DMS79 treated with DMSO at 0.1 percent for 48 hours (cell line): ENCODE measurements at places on chromosomes 5 and 9.
A peak's percentile ranks its signal among the peaks of the same experiment; 100 is the strongest.

DNA sequence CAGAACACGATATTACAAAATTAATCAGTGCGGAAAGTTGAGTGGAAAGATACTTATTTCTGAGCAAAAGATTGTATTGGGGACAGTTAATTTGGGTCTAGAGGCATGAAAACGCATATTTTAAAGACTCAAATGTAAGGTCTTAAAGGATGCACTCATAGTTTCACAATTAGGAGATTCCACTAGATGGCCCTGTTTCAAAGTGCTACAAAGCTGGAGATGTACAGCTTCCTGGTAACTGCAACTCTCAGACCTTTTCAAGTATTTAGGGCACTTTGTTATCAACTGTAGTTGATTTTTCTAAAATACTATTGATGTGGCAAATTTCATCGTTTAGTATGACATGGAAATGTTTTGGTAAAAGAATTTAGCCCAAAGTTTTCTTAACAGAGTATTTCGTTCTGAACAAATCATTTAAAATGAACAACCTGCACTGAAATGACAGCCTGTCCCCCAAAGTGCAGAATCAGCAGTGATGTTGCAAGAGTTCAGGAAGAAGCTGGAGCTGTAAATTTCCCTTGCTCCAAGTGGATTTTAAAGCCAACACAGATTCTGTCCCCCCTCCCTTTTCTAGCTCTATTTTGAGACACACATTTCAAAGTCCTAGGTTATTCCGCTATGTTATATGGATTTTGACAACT lies 16.2 kb upstream of the NDUFB6 start:
- DNase-seq, result no peak

DNA sequence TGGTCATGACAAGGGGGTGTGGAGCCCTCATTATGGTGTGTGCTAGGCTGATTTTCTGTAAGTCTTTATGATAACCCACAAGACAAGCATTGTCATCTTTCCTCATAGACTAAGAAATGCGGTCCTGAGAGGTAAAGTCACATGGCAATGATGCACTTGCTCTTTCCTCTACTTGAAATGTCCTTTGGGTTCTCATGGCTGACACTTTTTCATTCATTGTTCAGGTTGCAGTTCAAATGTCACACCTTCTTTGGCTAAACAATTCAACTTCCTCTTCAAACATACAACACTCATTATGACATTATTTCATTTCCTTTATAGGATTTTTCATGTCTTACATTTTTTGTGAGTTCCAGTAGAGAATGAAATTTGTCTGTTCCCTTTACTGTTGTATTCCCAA lies 323.6 kb upstream of the PRR16 start:
- no peak for DNase-seq

DNA sequence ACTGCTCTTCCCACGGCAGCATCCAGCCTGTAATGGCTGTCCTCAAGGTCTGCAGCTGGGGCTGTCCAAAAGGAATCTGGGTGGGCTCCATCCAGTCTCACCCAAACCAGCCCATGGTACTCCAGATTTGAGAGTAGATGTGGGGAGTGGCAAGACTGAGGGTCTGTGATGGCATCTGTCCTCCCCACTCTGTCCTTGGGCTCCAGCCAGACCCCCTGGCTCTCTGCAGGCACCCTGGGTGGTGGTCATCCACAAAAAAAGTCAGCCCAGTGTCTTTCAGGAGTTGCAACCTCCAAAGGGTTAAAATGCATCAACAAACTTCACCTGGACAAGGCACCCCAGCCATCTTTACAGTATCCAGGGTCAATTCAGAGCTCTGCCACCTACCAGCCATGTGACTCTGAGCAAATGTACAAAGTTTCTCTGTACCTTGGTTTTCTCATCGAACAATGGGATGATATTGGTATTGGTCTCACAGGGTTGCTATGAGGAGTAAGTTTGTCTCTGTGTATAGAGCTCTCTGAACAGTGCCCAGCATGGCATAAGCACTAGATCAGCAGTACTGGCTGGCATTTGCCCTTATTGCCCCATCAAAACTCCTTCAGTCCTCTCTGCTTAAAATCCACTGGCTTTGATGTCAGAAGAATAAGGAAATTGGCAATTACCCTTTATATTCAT lies 7.3 kb upstream of the S1PR3 start:
- DNase-seq, result no peak

GRCh38 chr5:83590966-83591365 lies 119.4 kb downstream of the VCAN start:
- DNase-seq, result no peak

GRCh38 chr5:118981783-118982182 lies 6.6 kb downstream of the DTWD2 start:
- no peak for DNase-seq

- DNase-seq, result no peak
These were observed 46.6 kb upstream of the C5orf58 start for GRCh38 chr5:170186156-170186555.

- no peak for DNase-seq
These were observed 45.9 kb downstream of the SNX30 start for GRCh38 chr9:112796485-112796884.

- no peak for DNase-seq
These were observed 4.5 kb downstream of the PHF24 start for GRCh38 chr9:34962546-34962945.

GRCh38 chr9:7976167-7976755 lies 176.7 kb upstream of the DMAC1 start:
- DNase-seq, result no peak

DNA sequence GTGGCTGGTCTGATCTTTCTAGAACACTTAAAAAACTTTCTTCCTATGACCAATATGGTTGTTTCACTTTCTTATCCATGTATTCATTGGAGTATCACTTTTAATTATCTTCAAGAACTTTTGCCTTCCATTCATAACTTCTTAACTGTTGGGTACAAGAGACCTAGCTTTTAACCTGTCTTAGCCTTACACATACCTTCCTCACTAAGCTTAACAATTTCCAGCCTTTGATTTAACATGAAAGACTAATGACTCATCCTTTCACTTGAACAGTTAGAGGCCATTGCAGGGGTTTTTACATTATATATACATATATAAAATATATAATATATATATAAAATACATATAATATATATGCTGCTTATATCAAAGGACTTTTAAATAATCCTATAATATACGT lies 57.9 kb downstream of the ABHD17B start:
- DNase-seq, result no peak

- DNase-seq, result no peak
These were observed 453.6 kb upstream of the TUSC1 start for GRCh38 chr9:26131886-26132285.

DNA sequence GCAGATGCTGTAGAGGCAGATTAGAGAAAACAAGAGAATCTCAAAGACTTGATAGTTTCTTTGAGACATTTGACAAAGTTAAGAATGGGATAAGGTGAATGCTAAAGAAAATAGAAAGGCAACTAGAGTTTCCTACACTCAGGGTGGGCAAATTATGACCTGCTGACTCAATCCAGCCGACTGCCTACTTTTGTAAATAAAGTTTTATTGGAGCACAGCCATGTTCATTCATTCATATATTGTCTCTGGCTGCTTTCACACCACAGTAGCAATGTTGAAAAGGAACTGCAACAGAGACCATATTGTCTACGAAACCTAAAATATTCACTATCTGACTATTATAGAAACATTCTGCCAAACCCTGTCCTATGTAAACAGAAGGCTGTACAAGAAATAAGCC lies 37.6 kb upstream of the TARS1 start:
- no peak for DNase-seq

- DNase-seq, result no peak
These were observed 12.3 kb downstream of the MED10 start for GRCh38 chr5:6365977-6366590.

- no peak for DNase-seq
These were observed 2.6 kb downstream of the ZNF79 start for GRCh38 chr9:127426756-127427155.

GRCh38 chr9:73155968-73156864 lies 4.6 kb downstream of the ANXA1 start:
- no peak for DNase-seq

DNA sequence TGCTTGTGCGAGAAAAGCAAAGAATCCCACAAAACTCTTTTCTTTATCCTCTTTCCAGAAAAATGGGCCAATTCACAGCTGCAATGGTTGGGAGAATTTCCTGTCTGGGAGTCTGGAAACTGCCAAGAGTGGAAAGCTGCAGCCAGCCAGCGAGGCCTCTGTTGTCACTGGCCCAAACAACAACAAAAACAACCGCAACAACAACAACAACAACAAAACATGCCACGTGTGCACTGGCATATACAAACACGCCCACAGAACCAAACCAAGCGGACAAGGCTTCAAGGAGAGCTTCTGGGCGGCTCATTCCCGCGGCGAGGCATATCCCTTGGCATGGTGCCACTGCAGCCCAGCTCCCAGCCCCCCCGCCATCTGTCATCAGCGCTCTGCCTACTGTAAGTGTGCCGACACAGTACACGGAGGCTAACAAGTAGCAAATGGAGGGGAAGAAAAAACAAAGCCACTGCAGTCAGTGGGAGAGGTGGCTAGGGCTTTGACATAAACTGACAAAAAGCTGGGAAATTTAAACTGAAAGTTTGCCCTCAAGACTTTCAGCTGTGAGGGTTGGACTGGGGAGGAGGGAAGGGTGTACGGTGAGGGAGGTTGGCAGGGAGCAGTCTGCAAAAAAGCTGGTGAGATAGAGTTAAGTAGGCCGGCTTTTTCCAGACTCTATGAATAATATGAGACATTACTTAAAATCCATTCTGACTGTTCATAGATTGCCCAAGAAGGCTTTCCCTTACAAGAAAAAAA lies 165.0 kb upstream of the ZNF462 start:
- DNase-seq, result peak; percentile 41

- DNase-seq, result no peak
These were observed 105.6 kb downstream of the SUSD1 start for GRCh38 chr9:112069318-112070169.

GRCh38 chr5:92633176-92633575 lies 947.8 kb downstream of the NR2F1-AS1 start:
- DNase-seq, result no peak
